ENCODE measurements at places on chromosomes 7 and 10.

DNA sequence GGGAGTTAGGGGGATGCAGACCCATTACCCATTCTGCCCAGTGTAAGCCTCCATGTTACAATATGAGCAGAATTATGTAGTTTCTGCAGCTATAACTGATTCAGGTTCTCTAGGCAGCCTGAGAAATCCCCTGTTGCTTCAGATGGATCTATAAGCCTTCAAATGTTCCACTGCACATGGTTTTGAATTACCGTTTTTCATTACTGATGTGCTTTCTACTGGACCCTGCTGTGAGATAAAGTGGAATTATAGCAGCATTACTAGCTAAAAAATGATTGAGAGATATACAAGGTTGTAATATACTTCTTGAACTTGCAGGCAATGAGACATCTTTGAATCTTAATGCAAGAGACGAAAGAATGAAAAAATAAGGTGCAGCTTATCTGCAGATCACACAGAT lies 38.4 kb upstream of the ANAPC16 start:
- DNase-seq, result no peak

DNA sequence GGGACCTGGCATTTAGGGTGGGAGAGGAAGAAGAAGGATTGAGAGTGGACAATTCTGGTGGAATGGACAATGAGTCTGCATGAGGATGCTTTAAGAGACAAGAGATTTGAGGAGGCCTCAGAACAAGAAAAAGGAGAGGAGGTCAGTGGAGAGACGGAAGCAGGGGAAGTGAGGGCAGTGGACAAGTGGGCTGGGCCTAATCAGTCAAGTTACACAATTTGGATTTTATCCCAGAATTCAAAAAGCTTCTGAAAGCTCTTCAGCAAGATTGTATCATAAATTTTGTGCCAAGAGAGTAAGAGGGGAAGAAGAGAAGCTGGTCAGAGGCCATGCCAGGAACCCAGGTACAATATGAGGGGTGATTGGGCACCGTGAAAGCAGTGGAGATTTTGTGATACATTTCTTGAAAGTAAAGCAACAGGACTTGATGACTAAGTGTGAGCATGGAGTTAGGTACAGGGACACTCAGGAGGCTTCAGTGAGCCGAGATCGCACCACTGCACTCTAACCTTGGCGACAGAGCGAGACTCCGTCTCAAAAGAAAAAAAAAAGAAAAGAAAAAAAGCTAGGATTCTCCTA lies 19.3 kb upstream of the TSPAN13 start:
- no peak for DNase-seq

DNA sequence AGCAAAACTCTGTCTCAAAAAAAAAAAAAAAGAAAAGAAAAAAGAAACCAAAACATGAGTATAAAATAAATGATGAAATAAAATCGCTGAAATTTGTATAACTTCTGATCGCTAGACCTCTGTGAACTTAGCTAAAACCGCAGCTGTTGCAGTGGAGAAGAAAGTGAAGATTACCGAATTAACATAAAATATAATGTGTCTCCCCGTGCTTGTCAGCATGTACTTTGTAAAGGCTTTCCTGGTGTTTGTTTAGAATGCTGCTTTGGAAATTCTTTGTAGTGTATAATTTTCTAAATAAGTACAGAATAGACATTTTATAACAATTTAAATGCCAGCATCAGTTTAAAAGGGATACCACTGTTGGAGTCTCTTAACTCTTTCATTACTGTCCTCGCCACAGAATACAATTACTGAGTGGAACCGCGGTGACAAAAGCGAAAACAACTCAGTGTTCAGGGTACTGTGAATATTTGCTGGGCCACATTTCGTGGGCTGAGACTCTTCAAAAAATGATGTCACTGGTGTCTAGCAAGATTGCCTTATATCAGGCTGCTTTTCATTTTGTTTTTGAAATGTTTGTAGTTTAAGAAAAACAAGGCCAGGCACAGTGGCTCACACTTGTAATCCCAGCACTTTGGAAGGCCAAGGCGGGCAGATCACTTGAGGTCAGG lies 167.7 kb downstream of the NSUN6 start:
- no peak for DNase-seq

- no peak for DNase-seq
Measured at GRCh38 chr10:91043173-91043910, 122.5 kb upstream of the ANKRD1 start.

Measured in substantia nigra (tissue), 51 donors.